ENCODE measurements at places on chromosomes 3 and 15. TPM values are rescaled to one million over a fixed set of nuclear protein-coding genes. Genes with fewer than 3 reads are reported as not detected.
A peak's percentile ranks its signal among the peaks of the same experiment; 100 is the strongest.

DNA sequence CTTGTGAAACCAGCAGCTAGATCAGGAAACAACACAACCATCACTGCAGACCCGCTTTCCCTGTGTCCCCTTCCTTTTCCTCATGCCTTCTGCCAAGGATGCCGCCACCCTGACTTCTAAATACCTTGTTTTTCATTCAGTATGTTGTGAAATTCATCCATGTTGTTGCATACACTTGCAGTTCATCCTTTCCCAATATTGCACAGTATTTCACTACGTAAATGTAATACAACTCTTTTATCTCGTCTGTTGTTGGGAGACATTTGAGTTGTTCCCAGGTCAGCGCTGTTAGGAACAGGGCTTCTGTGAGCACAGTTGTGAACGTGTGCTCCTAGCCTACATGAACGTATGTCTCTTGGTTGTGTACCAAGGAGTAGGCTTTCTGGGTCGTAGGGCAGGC is 24.2 kb downstream of the TLNRD1 start:
- DNase-seq: no peak
- no peak overlapping the region for H3K4me3 ChIP-seq
- H3K36me3 ChIP-seq: peaks cover 3% of the 10 kb centered on the region
- H3K4me1 ChIP-seq: peaks cover 18% of the 10 kb centered on the region
- H3K27me3 ChIP-seq: peaks cover 5% of the 10 kb centered on the region

GRCh38 chr15:74873756-74874424 is 725 bp upstream of the SCAMP2 start:
- peak overlapping the region; percentile 96 for H3K4me3 ChIP-seq
- peaks cover 12% of the 10 kb centered on the region for H3K27me3 ChIP-seq
- no peak for DNase-seq
- peaks cover 4% of the 10 kb centered on the region for H3K36me3 ChIP-seq
- peak overlapping the region; percentile 94 for H3K27ac ChIP-seq

DNA sequence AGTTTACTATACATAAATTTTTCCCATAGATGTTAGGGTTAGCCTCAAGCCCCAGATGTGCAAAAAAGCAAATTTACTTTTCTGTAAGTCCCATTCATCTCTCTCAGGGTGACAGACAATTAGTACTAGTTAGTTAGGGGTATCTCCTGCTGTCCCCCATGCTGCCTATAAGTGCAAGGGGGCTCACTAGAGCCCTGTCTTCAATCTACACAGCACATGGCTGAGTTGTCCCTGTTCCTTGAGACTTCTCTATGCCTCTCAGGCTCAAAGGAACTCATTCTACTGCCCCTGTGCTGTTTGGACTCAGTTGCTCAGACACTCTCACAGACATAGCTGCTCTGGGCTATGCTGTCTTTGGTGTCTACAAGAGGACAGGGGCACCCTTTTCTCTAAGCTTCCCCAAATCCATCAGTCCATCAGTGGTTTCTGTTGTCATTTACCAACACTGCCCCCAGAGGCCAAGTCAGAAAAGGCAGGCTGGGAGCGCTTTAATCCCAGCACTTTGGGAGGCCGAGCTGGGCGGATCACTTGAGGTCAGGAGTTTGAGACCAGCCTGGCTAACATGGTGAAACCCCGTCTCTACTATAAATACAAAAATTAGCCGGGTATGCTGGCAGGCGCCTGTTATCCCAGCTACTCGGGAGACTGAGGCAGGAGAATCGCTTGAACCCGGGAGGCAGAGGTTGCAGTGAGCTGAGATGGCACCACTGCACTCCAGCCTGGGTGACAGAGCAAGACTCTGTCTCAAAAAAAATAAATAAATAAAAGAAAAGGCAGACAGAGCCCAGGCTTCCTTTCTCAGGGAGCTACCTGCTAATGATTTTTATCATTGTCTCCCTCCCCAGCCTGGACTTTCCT is 31.4 kb upstream of the PRTG start:
- H3K36me3 ChIP-seq: no peaks in the 10 kb centered on the region
- peaks cover 3% of the 10 kb centered on the region for H3K27me3 ChIP-seq
- H3K4me3 ChIP-seq: no peak overlapping the region
- H3K27ac ChIP-seq: no peak overlapping the region
- no peaks in the 10 kb centered on the region for H3K4me1 ChIP-seq
- DNase-seq: peak; percentile 3

DNA sequence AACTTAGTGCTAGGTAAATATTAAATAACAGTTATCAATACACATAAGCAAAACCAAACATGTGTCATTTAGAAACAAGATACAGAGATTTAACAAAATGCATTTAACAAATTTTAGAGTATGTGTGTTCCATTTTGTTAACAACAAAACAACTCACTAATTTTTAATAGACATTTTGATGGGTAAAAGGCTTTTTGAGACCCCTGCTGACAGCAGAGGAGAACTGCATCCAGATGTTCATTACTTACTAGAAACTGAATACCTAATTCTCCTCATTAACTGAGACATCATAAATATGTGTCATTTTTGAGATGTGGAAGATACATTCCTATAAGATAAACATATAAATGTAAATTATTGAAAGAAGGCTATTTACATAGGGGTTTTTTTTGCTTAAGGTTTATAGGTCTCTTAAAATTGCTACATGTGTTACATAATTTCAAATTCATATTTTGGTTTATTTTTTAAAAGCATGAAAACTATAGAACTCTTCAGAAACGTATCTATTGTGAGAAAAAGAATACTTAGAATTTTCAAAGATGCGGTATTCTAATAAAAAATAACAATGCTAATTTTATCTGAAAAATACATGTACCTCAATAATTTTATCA is 1009.8 kb downstream of the TUSC7 start:
- DNase-seq: no peak
- H3K4me1 ChIP-seq: no peaks in the 10 kb centered on the region
- H3K4me3 ChIP-seq: no peak overlapping the region
- no peaks in the 10 kb centered on the region for H3K27me3 ChIP-seq

IRAK2 gene
- 14.5 TPM for polyA plus RNA-seq

SEMA7A gene
- not detected for polyA plus RNA-seq
